ENCODE measurements at places on chromosomes 5 and 9.

DNA sequence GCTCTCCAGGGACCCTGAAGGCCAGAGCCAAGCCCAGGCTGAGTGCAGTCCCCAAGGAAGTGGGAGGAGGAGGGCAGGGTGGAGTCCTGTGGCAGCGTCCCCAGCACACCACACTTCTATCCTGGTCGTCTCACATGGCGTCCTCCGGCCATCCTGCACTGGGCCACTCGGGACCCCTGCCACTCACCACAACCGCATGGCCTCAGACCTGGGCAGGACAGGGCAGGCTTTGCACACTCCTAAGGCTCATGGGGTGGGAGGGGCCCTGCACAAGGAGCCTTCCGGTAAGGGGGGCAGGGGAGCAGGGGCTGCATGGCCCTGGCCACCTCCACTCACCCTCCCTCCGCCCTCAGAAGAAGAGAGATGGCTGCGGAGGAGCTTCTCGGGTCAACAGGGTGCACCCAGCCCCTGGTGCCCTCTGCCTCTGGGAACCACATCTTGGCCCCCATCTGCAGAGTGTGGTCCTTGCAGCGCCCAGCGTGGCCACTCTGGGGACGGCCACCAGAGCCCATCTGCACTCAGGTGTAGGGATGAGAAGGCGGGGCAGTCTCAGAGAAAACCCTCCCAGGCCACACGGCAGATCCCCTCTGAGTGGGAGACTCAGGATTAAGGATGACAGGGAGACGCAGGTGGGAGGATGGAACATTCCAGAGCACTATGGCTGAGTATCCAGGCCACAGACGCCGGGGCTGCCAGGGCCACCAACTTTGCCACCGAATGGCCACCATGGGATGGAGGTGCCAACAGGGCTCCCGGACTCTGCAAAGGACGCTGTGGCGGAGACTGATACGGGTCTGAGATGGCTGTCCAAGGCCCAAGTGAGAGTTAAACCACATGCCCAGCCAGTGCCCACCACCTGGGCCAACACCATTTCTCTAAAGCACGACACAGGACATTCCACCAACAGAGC, 7.6 kb downstream of the TPPP start:
- DNase-seq: no peak

DNA sequence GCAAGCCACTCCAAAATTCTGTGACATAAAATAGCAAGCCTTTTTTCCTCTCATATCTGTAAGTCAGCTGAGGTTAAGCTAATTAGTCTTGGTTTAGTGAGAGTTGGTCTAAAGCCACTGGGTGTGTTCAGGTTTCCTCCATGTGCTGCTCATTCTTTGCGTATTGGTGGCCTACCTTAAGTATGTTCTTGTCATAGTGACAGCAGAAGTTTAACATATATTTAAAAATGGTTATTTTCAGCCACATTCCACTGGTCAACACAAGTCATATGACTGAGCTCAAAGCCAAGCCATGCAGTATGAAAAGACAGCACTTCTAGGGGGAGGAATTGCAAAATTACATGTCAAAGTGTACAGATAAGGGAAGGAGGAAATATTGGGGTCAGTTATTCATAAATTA, 100.5 kb upstream of the FGF10 start:
- no peak for DNase-seq

- DNase-seq: no peak
Measured at GRCh38 chr5:14009575-14009974, 65.1 kb upstream of the DNAH5 start.

DNA sequence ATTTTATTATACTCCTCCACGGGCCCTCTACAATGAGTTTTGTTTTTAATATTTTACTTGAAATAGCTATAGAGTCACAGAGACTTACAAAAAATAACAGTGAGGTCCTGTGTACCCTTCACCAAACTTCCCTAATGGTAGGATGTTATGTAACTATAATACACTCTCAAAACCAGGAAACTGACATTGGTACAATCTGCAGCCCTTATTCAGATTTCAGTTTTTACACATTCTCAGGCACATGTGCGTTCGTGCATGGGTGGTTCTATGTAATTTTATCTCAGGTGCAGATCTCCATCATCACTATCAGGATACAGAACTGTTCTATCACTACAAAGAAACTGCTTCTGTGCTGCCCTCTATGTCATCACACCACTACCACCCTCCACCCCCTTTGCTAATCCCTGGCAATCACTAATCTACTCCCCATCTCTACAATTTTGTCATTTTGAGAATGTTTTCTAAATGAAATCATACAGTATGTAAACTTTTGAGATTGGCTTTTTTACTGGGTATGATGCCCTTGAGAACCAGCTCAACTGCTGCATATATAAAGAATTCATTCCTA, 16.4 kb downstream of the RAB14 start:
- DNase-seq: no peak

DNA sequence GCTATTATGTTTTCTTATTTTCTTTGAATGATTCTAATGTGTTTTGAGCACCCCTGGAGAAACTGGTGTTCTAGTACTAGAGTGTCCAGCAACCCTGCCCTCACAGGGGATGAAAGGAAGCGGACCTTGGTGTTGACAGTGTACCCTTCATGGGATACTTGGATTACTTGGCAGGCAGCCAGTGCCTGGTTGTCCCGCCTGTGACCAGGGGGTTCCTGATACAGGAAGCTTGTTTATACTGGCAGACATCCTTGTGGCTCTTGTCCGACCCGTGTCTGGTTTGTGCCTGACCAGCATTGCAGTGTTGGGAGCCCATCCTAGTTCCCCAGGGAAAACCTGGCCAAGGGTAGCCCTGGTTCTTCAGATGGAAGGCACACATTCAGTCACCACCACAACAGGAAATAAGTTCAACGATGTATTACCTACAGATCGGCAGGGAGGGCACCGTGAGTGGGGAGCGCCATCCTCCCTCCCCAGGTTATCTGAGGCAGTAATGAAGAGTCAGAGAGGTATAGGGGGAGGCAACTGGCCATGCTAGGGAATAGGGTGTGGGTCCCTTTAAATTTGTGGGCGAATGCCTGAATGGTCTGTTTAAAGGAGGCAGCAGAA, 47.3 kb downstream of the CACNA1B start:
- DNase-seq: no peak

Measured in KG1 (cell line).